ENCODE measurements at places on chromosomes 1 and 21.

DNA sequence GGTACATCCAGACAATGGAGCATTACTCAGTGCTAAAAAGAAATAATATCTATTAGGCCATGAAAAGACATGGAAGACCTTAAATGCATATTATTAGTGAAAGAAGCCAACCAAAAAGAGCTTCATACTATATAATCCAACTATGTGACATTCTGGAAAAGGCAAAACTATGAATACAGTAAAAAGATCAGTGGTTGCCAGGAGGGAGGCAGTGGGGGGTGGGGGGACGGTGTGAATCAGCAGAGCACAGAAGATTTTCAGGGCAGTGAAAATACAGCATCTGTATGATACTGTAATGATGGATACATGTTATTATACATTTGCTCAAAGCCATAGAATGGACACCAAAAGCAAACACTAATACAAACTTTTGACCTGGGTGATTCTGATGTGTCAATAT is 339.4 kb upstream of the SNX7 start:
- DNase-seq, result no peak

DNA sequence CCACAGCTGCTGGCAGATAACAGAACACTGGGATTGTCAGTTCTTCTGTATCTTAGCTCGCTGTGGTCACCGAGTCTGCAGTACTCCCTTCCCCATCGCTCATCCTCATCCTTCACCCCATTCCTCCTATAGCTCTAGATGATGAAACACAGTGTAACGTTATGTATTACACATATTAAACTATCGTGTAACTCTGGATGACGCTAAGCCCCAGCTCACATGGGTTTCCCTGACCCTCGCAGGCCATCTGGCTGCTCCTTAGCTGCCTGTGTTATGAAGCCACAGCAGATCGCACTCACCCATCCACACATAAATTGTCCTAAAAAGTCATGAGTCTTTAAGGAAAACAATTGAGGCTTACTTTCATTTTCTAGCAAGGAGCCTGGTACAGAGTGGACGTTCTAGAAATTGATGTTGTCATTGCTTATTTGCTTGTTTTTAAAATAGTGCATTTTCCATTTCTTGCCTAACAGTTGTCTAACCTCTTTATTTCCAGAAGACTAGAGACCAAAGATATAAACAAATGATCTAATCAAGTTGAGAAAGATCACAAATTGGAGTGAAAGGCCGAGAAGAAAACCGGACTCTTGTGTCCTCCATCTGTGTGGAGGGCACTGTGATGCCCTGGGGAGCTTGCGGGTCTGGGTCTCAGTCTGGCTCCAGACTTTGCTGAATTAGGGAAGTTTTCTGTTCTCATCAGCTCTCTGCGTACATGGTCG is 24.3 kb upstream of the PCP4 start:
- DNase-seq, result no peak

GRCh38 chr1:153099461-153100045 is 5.2 kb upstream of the SPRR2E start:
- no peak for DNase-seq

GRCh38 chr1:159958719-159959380 is 4.8 kb upstream of the SLAMF9 start:
- DNase-seq, result no peak

DNA sequence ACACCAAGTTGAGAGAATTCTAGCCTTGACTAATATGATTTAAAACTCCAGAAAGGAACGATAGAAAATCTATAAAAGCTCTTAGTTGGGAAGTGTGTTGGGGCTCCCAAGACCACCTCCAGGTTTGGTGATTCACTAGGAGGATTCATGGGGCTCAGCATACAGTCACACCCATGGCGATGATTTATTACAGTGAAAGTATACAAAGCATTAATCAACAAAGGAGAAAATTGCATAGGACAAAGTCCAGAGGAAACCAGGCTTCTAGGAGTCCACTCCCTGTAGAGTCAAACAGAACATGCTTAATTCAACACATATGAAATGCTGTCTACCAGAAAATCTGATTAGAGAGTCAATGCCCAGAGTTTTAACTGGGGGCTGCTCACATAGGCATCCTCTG is 4.8 kb downstream of the CDCA8 start:
- DNase-seq, result no peak

GRCh38 chr1:171195767-171196166 is 10.7 kb downstream of the FMO2 start:
- DNase-seq, result no peak

GRCh38 chr1:79005945-79006344 is 585 bp downstream of the ADGRL4 start:
- DNase-seq, result no peak

GRCh38 chr1:1211541-1212441 is 2.2 kb downstream of the TNFRSF4 start:
- no peak for DNase-seq

DNA sequence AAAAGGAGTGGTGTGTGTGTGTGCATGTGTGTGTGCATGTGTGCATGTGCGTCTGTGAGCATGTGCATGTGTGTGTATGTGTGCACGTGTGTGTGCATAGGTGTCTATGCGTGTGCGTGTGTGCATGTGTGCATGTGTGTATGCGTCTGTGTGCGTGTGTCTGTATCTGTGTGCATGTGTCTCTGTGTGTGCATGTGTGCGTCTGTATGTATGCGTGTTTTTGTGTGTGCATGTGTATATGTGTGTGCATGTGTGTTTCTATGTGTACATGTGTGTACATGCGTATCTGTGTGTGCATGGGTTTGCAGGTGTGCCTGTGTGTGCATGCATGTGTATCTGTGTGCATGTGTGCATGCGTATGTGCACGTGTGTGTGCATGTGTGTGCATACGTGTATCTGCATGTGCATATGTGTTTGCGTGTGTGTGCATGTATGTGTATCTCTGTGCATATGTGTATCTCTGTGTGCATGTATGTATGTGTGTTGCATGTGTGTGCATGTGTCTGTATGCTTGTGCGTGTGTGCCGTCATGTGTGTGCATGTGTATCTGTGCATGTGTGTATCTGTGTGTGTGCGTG is 77.9 kb downstream of the TCP10L start:
- DNase-seq, result no peak

- DNase-seq, result no peak
Measured at GRCh38 chr21:44568667-44569556, 4.6 kb upstream of the KRTAP10-4 start.

DNA sequence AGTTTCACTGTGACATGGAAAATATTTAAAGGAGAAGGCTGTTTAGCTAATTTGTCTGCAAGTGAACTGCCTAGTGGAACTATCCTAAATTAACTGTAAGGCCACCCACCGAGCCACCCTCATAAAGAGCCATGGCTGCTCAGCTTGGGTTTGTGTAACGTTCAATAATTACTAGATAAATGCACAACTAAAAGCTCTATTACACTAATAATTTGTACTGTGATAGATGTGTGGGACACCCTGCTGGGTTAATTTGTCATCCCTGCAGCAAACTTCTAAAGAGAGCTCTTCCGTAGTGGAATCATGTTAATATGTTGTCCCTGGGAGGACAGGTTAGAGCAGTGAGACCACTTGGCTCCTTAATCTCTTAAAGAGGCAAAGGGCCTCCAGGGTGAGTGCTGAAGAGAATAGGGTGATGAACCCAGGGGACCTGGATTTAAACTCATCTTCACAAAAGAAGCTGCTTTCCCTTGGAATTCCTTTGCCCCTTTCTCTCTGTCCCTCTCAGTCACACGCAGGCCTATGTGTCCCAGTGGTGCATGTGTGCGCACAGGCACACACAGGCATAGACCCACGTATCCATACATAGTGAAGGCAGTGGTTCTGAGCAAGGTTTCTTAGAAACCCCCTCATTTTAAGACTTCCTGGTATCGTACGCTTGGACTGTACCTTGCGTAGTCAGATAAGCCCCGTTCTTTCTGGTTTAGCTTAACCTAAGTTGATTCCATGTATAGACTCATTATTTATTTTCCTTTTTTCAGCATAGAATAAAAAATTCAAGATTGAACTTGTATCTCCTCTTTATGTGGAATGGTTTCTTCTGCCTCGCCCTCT is 310.3 kb downstream of the NFIA start:
- DNase-seq, result no peak

DNA sequence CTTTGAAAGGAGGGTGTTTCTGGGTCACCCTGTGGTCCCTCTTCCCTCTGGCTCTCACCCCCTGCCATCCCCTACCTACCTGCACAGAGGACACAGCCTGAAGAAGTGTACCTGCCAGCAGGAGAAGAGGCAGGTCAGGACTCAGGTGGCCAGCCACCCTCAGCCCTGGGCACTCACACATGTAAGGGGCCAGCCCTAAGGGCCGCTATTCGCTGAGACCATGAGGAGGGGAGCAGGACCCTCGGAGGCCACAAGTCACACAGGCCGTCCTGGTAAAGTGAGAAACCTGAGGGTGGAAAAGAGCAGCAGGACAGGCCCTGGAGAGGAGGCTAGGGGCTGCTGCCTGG is 1.2 kb downstream of the ZNF692 start:
- no peak for DNase-seq

DNA sequence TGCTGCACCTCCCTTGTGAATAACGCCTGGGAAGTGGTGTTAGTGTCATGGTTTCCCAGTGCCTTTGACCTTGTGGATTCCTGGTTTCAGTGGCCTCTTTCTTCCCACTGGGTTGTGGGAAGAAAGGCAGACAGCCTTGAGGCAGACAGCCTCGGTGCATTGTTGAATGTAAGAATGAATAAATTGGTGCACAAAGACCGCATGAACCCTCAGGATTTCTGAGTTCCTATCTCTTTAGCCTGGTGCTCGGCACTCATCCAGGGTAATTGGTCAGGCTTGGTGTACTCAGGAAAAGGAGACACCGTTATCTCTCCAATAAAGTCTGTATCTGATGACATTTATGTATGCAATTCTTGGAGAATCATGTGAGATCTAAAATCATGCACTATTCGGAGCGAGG is 5.1 kb downstream of the ZNF362 start:
- no peak for DNase-seq

GRCh38 chr1:239361403-239361802 is 25.0 kb upstream of the CHRM3 start:
- no peak for DNase-seq

- DNase-seq, result peak; percentile 48
Measured at GRCh38 chr1:240611619-240612480, at the start of gene GREM2. GREM2 (minus strand) TSS chr1:240612155; CDS start chr1:240493475, 118,680 bp downstream.

DNA sequence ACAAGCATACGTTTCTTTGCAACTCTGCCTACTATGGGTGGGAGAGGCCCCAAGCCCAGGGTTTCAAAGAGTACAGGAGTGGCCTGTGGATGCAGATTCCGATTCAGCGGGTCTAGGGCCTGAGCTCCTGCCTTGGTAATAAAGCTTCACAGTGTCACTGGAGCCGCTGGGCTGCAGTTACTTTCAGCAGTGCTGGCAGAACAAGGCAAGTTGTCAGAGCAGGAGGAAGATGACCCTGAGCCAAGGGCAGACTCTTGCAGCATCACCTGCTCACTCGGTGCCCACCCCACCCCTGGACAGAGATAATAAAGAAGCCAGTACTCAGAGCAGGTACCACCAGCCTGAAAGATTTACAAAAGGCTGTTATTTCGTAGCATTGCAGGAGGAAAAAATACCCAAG is 8.0 kb upstream of the RAP1GAP start:
- DNase-seq, result no peak

DNA sequence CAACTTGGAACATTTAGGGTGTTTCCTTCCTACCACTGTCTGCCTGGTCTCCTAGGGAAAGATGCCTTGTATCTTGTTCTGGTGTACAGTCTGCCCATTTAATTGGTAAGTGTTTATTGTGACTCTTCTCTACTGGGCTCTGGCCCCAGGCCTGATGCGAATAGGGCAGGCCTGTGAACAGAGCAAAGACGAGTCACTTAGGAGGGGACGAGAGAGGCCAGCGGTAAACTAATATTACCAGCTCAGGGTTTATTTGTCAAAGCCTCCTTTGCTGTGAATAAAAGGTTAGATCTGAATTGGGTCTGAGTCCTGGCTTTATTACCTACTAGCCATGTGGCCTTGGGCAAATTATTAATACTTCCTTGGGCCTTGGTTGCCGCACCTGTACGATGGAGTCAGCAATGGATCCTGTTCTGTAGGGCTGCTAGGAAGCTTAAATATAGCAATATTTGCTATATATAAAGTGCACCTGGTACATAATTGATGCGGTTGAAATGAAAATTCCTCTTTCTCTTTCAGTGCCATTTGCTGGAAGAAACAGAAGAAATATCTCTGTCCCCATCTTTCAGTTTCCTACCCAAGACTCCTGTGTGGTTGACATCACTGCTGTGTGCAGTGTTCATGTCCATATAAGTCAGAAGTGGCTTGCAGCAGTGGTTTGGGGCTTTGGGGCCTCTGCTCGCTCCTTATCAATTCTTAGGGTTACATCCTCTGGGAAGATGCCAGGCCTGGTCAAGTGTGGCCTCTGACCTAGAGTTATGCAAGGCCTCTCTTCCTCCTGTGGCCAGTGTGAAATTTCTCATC is 32.4 kb downstream of the MAPKAPK2 start:
- DNase-seq, result peak; percentile 31

DNA sequence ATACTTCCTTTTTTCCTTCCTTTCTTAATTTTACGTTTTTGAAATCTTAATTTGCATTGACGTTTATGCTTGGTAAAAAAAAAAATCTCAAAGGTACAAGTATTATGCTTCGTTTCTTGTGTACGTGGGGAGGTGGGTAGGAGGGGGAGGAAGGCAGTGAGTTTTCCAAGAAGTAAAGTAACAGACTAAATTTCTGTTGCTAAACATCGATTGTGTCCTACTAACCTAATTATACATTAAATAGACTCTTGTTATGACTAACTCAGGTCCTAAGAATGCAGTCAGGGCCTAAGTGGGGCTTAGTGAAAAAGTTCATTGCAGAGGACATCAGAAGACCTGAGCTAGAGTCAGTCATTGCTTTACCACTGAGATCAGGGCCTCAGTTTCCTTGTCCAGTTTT is 17.5 kb downstream of the NEK7 start:
- peak; percentile 30 for DNase-seq

GRCh38 chr1:66492424-66492823 is 41.5 kb upstream of the SGIP1 start:
- no peak for DNase-seq

DNA sequence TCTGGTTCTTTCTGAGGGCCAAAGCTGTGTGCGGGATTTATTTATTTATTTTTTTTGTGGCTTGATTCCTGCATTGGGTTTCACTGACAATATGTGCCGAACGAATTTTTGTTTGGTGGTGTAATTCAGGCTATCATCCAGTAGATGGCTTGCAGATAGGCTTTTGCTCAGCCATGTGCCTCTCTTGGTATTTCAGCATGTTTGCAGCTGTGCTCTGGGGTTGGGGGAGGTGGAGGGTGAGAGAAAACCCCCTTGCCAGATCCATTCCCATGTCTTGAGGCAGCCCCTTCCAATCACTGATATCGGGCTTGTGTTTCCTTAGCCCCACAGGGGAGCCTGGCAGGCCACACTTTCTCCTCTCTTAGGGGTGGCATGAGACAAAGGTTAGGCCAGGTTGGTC is 302.4 kb downstream of the PTGER3 start:
- DNase-seq, result no peak

- no peak for DNase-seq
Measured at GRCh38 chr1:45833361-45833760, 29.9 kb downstream of the MAST2 start.

Measured in CD4-positive, alpha-beta T cell treated with Interleukin-21 for 1 hour (primary cell).